ENCODE measurements at places on chromosomes 4 and X.

DNA sequence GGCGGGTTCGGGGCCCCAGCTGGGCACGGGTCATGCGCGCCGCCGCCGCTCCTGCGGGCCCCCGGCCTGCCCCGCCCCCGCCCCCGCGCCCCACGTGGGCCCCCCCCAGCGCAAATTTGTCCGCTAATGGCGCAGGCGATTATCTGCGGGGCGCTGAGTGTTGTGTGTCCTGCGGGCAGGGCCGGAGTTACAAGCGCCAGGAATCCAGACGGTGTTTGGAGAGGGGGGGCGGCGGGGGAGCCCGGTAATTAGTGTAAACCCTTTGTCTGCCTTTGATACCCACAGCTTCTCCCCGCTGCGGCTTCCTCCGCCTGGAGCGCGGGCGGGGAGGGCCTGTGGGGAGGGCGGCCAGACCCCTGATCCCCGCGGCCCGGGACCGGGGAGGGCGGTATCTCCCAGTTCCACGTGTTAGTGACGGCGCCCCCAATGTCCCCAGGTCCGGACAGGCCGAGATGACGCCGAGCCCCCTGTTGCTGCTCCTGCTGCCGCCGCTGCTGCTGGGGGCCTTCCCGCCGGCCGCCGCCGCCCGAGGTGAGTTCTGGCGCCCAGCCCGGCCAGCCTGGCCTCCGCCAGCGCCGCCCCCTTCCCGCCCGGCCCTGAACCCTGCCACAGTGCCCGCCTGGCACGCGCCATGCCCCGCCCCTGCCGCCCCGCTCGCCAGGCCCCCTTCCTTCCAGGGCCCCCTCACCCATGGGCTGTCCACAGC lies 761 bp downstream of the FGFRL1 start:
- no peak for DNase-seq

GRCh38 chrX:51496501-51497291 lies at the start of gene NUDT11:
NUDT11 (minus strand) TSS chrX:51496592; CDS start chrX:51496444, 148 bp downstream.
- DNase-seq, result no peak

- DNase-seq, result no peak
Measured at GRCh38 chr4:686413-687040, 2.4 kb downstream of the SLC49A3 start.

GRCh38 chr4:17713779-17714178 lies 67.6 kb downstream of the FAM184B start:
- no peak for DNase-seq

- DNase-seq, result no peak
Measured at GRCh38 chrX:127708155-127708554, 344.0 kb downstream of the ACTRT1 start.

DNA sequence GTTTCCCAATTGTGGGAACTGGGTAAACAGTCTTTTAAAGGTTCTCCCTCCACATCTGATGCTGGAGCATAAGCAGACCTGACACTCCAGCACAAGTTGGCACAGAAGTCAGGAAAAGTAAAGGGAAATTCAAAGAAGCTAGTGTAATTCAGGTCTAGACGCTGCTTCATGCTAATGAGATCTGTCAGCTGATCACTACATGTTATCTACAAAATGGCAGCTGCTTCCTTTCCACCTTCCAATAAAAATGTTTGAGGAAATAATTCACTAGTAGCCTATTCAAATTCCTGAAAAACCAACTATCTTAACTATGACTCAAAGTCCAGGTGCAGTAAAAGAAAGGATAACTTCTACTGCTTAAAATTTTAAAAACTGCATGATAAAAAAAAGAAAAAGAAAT lies 29.3 kb downstream of the DCAF8L2 start:
- no peak for DNase-seq

DNA sequence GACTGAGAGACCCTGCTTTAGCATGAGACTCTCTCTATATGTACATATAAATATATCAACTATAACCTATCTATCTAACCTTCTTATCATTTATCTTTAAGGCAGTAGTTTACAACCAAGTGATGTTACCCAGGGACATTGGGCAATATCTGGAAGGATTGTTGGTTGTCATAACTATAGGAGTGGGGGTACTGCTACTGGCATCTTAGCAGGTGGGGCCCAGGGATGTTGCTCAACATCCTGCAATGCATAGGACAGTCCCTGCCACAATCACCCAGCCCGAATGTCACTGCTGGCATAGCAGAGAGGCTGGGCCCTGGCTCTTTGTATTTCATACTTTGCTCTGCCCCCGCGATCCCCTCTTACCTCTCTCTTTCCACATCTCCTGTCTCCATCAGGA lies 397.7 kb downstream of the IL15 start:
- no peak for DNase-seq

- no peak for DNase-seq
Measured at GRCh38 chr4:32112891-32113290, 1392.7 kb downstream of the PCDH7 start.

Data from gastrocnemius medialis (tissue), 4 donors.